DMS53 (cell line): ENCODE measurements at places on chromosomes 4 and X.
A peak's percentile ranks its signal among the peaks of the same experiment; 100 is the strongest.

DNA sequence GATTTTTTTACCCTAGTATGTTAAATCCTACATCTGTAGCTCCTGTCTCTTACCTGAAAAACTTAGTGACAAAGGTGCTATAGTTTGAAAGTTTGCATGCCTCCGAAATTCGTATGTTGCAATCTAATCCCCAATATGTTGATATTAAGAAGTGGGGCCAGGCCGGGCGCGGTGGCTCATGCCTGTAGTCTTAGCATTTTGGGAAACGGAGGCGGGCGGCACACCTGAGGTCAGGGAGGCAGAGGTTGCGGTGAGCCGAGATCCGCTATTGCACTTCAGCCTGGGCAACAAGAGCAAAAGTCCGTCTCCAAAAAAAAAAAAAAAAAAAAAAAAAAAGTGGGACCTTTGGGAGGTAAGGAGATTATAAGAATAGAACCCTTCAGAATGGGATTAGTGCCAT lies 471.3 kb upstream of the TECRL start:
- DNase-seq, result no peak

DNA sequence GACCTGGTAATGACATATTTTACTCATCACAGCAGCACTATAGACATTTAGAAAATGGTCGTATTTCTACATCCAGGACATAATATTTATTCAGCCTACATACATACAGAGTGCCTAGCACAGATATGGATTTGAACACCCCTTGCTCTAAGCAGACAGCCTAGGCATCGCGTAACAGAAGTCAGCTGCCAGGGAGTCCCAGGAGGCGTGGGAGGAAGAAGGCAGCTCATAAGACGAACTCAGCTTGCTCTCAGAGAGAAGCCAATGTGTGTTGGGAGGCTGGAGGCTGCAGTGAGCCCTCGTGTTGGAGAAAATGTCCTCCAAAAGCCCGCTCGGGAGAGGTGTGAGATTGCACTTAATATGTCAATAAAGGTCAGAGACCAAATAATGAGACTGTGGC lies 131.6 kb downstream of the BCOR start:
- no peak for DNase-seq

DNA sequence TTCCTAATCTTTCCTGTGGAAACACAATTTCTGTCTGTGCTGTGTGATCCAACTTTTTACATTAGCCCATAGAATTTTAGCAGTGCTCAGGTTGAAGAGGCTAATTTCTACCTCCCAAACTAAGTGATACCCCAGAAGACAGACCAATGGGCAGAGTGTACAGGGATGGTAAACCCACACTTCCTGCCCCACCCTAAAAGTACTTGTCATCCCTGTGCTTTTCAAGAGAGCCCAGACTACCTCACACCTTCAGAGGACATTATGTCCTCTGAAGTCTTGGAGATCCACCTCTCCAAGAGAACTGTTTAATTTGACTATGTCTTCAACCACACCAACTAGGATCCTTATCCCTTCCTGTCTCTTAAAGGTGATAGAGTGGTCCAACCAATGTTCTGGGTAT lies 82.0 kb upstream of the ACSL1 start:
- DNase-seq, result no peak

- DNase-seq, result no peak
Measured at GRCh38 chrX:143298663-143299241, 218.5 kb downstream of the SPANXN3 start.

- peak; percentile 71 for DNase-seq
Measured at GRCh38 chrX:100368167-100368566, 41.9 kb downstream of the PCDH19 start.

DNA sequence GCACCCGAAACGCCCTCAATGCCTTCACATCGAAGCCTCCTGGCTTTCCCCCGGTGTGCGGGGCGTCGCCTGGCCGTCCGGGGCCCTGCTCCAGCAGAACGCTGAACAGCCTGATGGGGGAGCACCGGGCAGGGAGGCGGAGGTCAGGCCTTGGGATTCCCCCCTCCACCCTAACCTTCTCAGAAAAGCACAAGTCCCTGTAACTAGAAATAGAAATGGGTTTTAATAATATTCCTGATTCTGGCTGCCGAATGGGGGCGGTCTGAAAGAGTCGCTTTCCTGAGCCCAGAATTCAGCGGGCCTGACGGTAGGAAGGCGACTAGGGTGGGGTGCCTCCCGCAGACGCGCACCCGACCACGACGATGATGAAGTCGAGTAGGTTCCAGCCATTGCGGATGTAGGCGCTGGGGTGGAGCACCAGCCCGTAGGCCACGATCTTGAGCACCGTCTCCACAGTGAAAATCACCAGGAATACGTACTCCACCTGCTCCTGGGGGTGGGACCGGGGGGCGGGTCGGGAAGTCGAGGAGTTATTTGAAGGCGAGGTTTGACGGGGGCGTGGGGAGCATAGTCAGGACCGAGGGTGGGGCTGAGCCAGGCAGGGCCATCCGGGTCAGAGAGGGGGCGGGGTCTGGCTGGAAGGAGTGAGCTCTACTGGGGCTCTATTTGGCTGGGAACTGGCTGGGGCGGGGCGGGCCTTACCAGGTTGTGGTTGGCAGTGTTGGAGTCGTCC lies 2.5 kb downstream of the CACNA1F start:
- DNase-seq, result peak; percentile 93

GRCh38 chr4:169205075-169205743 lies 65.5 kb downstream of the SH3RF1 start:
- DNase-seq, result no peak

- no peak for DNase-seq
Measured at GRCh38 chr4:177483271-177483670, 41.0 kb upstream of the AGA start.

GRCh38 chr4:88381123-88381522 lies 2.5 kb downstream of the HERC6 start:
- DNase-seq, result no peak

GRCh38 chrX:29477878-29478277 lies 737.5 kb upstream of the MAGEB2 start:
- no peak for DNase-seq

DNA sequence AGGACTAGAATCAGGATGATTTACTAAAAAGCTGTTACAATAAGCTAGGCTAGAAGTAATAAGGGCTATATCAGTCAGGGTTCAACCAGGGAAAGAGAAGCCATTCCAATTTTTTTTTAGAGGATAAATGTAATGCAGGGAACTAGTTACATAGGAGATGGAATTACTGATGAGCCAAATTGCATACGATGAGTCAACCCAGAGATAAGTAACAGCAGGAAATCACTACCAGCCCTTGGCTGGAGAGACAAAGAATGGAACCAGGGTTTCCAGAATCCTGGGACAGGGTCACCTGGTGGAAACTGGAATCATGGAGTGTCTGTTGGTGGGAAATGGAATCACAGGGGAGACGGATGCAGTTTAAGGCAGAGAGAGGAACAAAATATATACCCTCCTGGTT lies 13.1 kb upstream of the MAGEA4 start:
- no peak for DNase-seq

- peak; percentile 84 for DNase-seq
Measured at GRCh38 chr4:73275318-73275654, 16.7 kb upstream of the ANKRD17 start.

DNA sequence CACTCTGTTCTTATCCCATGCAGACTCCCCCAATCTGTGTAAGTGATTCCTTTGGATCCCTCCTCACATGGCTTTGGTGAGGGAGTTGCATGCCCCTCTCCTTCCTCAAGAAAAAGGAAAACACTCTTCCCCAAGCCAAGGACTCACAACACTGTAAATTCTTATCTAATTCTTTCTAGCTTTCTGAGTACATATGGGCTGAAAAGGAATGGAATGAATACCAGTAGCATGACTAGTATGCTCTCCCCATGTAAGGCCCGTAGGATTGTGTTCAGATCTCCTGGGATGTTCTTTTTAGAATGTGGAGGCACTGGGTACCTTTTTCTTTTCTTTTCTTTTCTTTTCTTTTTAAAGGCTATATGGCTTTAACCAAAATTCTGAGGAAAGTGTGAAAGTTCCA lies 17.0 kb upstream of the MAGED1 start:
- DNase-seq, result no peak

DNA sequence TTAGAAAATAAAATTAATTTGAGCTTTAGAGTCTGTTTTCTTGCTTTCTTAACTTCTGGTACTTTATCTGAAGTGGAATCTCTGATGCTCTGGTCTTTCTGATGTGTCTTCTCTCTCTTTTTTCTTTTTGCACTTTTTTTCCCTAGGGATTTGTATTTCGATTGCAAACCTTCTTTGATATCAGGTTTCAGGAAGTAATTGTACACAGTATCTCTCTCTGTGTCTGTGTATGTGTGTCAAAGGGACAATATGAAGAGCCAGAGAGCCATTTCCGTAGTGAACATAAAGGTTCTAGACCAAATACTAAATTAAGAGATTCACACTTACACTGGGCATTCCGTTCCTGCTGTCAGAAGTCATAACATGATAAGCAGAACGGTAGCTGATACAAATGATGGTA lies 325.0 kb downstream of the PCDH7 start:
- DNase-seq, result peak; percentile 82

DNA sequence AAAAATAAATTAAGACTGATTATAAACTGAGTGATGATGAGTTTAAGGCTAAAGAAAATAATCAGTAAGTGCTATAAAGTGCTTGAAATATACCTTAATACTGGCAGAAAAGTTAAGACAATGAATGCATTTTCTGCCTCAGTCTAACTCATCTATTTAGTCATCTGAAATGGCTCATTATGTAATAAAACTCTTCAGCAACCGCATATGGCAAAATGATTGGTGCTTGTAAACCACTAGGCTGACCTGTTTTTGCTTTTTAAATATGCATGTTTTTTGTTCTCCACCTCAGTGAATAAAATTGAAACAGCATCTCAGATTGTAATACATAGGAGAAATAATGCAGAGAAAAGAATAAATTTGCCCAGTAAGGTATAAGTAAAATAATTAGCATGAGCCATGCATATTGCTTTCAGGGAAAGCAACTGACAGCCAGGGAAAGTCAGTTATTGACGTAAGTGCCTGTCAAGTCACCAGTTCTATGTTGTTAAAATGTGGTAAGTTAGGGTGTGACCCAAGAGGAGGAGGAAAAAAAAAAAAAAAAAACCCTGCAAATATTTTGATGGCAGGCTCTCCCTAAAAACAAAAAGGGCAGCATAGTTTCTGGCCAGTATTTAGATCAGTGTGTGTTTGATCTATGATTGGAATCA lies 167.5 kb downstream of the PALLD start:
- DNase-seq, result no peak
